ENCODE measurements at places on chromosomes 5 and 9.
A peak's percentile ranks its signal among the peaks of the same experiment; 100 is the strongest.

DNA sequence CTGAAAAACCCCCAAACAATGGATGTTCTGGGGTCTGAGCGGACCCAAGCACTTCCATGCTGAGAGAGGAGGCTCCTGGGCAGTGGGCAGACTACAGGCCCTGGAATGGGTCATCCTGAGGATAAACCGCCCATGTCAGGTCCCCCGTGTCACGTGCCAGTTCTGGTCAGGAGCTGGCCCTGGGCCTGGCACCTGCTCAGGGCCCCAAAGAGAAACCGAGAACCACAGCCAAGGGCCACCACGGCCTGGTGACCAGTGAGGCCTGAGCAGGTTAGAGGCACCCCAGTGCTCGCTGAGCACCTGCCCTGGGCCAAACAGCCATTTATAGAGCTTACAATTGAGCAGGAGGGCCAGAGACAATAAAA is 15.8 kb downstream of the LMAN2 start:
- no peak for DNase-seq

DNA sequence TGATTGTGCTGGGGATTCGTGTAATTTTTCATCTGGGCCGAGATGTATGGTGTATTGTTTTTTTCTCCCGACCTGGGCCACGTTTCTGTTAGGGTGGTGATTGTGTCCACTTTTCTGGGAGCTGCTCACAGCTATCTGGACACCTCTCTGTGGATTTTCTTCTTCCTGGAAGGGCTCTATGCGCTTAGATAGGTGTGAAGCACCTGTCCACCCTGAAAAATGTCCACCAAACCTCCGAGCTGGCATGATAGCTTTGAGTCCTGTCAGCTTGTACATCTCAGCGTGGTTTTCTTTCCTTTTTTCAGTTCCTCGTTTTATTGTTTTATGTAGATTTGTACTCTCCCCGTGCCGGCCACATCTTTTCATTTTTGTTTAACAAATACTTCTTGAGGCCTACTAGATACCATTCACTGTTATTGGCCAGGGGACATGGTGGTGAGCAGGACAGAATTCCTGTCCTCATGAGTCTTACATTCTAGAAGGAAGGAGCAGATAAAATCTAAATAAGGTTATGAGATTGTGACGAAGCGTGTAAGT is 1.1 kb downstream of the UGCG start:
- peak; percentile 66 for DNase-seq

DNA sequence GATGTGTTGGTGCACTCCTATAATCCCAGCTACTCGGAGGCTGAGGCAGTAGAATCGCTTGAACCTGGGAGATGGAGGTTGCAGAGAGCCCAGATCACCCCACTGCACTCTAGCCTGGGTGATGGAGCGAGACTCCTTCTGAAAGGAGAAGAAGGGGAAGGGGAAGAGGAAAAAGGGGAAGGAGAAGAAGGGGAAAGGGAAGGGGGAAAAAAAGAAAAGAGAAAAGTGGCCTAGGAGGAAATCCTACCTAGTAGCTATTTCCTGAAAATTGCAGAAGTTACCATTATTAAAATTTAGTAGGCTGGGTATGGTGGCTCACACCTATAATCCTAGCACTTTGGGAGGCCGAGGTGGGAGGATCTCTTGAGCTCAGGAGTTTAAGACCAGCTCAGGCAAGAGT is 67.4 kb downstream of the ARRDC3 start:
- no peak for DNase-seq

GRCh38 chr5:51433052-51433710 is 49.9 kb downstream of the ISL1 start:
- peak; percentile 63 for DNase-seq

GRCh38 chr9:77985996-77986395 is 45.6 kb downstream of the GNAQ start:
- no peak for DNase-seq

DNA sequence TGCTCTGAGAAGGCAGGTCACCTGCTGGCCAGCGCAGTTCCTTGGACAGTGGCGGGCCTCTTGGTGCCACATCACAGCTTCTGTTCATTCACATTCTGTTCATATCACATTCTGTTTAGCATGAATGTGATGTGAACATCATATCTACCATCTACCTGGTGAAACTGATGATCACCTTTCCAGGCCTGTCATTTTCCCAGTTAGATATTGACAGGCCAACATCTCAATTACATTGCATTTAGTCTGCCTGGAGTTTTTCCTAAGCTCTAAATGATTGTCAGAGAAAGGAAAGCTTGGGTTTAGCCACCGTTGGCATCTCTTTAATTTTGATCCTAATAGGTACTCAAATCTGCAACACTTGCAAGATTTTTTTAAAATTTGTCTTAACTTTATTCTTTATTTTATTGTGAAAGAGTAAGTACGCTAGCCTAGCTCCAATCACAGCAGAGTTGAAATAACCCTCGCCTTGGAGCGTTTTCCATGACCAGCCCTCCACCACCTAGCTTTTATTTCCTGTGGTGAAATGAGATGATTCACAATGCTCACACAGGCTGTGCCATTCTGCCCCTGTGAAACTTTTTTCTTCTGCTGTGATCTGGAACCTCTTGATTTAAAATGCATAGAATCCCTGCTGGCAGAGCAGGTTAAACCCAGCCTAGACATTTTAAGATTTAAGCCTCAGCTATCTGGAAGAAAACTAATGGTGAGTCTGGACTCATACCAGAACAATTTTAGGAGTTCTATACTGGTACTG is 225.0 kb downstream of the ESM1 start:
- DNase-seq, result no peak

GRCh38 chr5:97071101-97071500 is 71.3 kb downstream of the LIX1 start:
- DNase-seq, result no peak

DNA sequence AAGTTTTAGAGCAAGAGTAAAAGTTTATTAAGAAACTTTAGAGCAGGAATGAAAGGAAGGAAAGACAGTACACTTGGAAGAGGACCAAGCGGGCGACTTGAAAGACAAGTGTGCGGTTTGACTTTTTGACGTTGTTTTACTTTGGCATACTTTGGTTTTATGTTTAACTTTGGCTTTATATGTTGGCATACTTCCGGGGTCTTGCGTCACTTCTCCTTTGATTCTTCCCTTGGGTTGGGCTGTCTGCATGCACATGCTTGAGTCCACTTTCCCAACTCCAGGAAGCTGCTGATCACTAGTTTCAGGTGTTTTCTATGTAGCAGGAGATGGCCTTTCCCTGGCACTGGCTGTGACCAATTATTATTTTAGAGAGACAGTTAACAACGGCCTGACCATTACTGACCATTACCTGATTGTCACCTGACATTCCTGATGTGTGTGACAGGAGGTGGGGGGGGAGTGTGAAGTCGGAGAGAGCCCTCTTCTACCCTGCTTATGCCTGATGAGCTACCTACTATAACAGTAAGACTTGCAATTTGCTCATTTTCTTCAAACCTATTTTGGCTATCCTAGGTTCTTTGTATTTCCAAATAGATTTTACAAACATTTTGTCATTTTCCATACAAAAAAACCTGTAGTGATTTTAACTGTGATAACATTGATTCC is 45.5 kb downstream of the TNFSF8 start:
- DNase-seq, result peak; percentile 17

GRCh38 chr9:109997682-109998081 is 210.3 kb downstream of the C9orf152 start:
- DNase-seq, result no peak

DNA sequence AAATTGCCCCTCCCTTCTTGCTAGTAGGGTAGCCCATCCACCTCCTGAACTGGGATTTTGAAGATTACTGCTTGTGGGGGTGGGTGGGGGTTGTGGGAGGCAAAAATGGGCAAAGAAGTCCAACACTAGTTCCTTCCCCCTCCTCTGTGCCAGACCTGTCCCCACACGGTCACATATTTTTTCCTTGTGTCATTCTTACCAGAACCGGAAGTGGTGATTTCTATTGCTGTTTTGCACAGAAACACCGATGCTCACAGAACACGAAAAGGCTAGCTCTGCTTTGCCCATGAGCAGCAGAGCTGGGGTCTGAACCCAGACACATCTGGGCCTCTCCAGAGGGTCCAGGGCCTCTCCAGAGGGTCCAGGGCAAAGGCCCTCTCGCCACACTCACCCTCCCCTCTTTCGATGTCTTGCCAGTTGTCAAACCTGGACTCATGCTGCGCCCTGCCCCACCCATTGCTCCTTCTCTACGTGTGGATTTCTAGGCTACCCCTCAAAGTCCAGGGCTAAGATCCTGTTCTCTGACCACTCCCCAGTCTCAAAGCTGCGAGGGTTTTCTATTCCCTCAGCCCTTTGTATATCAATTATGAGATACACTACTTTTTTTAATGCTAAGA is 264.4 kb upstream of the MSX2 start:
- DNase-seq, result peak; percentile 70

DNA sequence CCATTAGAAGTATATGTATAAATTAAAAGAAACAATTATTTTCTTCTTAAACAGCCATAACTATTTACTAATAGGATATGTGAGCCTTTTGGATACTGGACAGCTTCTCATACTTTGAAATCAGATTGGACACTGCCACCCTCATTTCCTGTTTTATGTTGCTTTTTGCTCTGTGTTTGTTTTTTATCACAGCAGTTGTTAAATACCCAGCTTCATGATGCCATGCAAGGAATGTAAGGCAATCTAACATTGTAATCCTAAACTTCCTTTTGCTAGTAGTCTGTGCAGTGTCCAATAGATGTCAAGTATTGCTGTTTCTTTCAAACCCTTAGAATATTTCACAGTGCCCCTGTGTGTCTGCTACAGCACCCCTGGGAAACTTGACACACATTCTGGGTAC is 56.2 kb downstream of the CNTLN start:
- DNase-seq, result no peak

GRCh38 chr5:143177263-143177983 is 226.1 kb downstream of the NR3C1 start:
- DNase-seq, result no peak

DNA sequence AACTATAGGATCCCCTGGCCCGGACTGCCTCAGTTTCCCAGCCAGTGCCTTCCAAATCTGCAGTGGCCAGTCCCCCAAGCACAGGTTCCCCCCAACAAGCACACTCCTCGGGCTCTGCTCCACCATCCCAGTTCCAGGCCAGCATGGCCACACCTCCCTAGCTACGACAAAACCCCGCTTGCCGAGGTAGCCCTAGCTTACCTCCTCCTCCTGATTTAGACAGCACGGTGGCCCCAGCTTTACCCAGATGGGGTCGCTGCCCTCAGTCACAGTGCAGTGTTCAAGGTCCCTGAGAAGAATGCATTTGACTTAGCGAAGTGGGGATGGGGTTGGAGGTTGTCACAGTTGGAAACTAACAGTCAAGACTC is 40.8 kb upstream of the GARNL3 start:
- no peak for DNase-seq

DNA sequence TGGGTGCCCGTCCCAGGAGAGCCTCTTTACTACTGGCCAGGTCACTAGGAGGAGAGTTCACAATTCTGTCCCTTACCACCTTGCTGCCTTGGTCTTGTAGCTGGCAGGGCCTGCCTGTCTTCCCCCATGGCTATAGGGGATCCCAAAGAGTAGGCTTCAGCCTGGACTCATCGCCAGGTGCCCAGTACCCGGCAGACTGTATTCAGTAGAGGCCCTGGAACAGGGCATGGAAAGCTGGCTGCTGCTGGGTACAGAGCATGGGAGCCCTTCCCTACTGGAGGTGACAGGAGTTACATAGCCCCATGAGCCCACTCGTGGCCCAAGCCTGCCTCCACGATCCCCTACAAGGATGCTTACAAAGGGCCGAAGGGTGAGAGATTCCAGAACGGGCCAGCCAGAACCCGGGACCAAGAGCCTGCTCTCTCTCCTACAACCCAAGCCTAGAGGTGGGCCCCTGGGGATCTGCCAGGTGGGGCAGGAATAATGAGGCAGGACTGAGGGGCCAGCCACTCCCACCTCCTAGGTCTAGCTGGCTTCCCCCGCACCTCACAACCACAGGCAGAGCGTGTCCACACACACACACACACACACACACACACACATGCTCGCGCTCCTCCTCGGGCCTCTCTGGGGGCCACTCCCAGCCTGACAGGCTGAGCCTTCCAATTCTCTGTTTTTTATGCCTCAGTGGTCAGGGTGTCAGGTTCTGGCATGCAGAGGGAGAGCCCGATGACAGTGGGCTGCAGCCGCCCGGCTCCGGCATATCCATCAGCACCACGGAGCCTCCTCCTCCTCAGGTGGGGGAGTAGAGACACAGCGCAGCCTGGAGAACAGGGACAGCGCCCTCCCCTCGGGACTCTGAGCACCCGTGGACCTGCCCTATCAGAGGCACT is 186.0 kb downstream of the PAX5 start:
- DNase-seq, result peak; percentile 21

DNA sequence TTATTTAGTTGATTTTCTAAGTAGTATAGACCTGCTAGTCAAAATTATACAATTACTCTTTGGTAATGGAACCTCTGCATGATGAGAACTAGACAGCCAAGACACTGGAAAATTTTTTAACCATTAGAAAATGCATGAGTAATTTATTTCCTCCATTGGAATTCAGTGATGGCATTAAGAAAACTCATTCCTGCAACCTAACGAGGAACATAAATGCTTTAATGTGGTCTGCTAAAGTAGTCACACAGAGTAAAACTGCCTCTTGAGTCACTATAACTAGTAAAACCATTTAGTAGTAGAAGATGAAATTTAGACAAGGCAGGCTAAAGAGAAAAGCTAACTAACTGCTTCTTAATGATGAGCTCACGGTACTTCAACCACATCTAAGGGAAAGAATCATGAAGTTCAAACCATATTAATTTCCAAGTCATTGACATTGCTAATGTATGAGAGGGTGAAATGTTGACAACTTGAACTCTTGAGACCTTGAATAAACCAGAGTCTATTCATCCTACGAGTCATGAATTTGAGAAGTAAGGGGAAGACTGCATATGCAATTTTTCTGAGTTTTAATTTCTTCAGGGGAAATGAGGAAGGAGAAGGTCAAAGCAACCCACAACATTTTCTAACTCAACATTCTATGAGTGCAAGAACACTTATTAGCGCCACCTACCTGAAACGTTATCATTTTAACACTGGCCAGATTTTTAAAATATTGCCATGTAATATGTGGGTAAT is 74.4 kb downstream of the GLIS3 start:
- peak; percentile 76 for DNase-seq

All from SW480 (cell line).